ENCODE measurements at places on chromosomes 12 and 14. TPM values are rescaled to one million over a fixed set of nuclear protein-coding genes. Genes with fewer than 3 reads are reported as not detected.

DNA sequence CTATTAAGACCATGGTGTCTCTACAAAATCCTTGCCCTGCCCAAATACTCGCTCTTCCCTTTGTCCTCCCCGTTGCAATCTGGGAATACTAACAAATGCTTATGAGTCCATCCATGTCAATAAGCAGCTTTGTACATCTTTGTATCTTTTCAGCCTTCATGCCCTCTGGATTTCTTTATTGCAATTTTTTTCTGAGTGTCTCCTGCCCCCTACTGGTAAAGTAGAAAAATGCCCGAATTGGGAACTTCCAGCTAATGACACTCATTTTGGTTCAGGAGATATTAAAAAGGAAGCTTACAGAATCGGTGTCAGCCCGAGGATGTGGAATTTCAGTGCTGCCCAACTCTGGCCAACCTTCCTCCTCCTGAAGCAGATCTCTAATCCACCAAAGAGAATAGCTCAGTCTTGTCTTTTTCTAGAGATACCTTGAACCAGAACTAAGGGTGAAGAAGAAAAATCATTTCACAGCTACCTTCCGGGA lies 46.0 kb downstream of the SH2B3 start:
- no peaks in the 10 kb centered on the region for H3K4me1 ChIP-seq
- H3K36me3 ChIP-seq, result peaks cover 73% of the 10 kb centered on the region
- H3K4me3 ChIP-seq, result no peak overlapping the region
- no peaks in the 10 kb centered on the region for H3K27me3 ChIP-seq

DNA sequence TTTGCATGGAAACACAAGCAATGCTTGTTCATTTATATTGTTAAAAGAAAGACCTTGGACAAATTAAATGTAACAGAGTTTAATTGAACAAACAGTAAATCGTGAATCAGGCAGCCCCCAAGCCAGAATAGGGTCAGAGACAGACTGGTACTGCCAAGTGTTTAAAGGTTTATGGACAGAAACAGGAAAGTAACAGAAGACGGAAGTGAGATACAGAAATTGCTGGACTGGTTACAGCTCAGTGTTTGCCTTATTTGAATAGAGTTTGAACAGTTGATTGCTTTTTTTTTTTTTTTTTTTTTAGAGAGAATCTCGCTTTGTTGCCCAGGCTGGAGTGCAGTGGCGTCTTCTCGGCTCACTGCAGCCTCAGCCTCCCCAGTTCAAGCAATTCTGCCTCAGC lies 50.3 kb downstream of the DAO start:
- DNase-seq, result no peak
- no peak overlapping the region for H3K4me3 ChIP-seq
- H3K27ac ChIP-seq, result no peak overlapping the region
- no peaks in the 10 kb centered on the region for H3K36me3 ChIP-seq
- H3K4me1 ChIP-seq, result no peaks in the 10 kb centered on the region

DNA sequence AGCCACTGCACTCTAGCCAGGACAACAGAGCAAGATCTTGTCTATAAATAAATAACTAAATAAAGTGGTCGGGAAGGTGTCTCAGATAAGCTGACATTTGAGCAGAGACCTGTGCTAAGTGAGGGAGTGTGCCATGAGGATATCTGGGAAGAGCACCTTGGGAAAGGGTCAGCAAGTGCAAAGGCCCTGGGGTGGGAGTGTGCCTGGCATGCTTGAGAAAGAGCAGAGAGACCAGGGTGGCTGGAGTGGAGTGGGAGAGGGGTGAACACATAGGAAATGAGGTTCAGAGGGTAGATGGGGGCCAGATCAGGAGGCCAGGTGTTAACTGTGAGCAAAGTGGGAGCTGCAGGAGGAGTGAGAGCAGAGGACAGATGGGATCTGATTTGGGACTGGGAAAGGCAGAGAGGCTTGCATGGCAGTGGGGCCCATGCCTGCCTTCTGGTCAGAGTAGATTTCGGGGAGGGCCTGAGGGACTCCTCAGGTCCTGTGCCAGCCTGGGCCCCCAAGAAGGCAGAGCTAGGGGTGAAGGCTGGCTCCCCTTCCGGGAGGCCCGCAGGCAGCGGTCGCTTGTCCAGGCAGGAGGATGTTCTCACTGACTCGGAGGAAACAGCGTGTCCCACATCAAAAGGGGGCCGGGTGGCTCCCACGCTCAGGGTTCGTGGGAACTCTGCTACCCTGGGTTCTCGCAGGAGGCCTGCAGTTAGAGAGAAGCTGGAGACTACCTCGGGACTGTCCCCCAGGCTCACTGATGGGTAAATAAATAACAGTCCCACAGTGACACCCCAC lies 32.6 kb downstream of the DTX1 start:
- no peak overlapping the region for H3K4me3 ChIP-seq
- H3K27ac ChIP-seq, result no peak overlapping the region
- no peak for DNase-seq
- peaks cover 15% of the 10 kb centered on the region for H3K36me3 ChIP-seq

Gene OR4E2
- total RNA-seq, result not detected

Gene SAMD15
- total RNA-seq, result 1.1 TPM
